ENCODE measurements at places on chromosomes 1 and 21. TPM values are rescaled to one million over a fixed set of nuclear protein-coding genes. Genes with fewer than 3 reads are reported as not detected.

The EMC1 gene
- 48.8 TPM for total RNA-seq

- no peak for DNase-seq
Observed at GRCh38 chr1:163308811-163309210, 12.9 kb upstream of the NUF2 start.

The CBR3 gene
- total RNA-seq = not detected

The CACHD1 gene
- 18.5 TPM for total RNA-seq

DNA sequence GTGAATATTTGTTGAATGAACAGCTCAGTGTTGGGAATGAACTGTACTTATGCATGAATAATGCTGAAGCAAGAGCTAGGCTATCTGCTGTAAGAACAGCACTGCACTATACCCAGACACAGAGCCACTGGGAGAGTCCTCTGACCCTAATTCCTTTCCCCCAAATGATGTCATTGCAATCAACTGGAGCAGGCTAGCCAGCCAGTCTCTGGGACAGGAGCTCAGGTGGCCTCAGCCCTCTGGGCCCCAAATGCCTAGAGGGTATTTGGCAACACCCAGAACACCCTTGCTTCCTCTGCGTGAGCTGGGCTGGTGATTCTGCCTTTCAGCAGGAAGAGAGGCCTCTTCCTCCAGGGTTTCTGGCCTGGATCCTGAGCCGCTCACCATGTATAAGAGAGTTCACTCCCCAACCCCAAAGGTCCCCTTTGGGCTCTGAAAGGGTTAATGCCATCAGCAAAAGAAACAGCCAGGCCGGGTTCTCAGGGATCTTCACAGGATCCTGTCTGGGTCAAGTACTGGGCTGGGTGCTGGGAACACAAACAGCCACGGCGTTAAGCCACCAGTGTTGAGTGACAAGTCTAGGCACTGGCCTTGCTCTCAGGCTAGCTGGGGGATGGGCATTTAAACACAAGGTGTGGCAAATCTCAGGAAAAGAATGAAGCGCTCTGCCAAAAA is 3.7 kb upstream of the PADI4 start:
- no peak for DNase-seq

The MAP1LC3C gene
- total RNA-seq = 0.86 TPM

DNA sequence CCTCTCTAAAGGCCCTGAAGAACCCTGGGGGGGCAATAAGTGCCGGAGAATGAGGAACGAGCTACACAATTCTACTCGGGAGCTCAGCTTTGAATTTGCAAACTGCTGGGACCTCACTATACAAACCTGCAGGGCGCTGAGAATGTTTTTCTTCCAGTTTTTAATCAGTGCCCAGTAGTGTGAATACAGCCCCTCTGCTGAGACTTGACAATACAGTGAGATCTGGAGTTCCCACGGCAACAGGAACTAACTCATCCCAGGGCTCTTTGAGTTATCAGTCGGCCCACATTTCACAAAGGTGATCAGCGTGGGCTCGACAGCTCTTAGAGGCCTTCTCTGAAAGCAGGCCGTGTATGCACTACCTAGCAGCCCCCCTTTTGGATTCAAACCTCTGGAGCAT is 41.7 kb downstream of the TMEM53 start:
- DNase-seq = no peak

- DNase-seq = no peak
Observed at GRCh38 chr1:47128221-47128620, 9.0 kb upstream of the CYP4A22 start.

DNA sequence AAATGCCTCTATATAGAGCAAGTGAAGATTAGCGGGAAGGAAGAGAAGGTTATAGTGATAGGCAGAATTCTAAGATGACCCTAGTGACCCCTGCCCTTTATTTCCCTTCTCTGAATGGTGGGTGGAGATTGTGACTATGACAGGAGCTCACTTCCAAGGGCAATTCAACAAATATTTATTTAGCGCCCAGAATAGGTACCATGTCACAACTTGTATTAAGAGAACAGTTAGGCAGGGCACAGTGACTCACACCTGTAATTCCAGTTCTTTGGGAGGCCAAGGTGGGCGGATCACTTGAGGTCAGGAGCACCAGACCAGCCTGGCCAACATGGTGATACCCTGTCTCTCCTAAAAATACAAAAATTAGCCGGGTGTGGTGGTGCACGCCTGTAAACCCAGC is 236.0 kb upstream of the POGK start:
- DNase-seq = no peak

- no peak for DNase-seq
Observed at GRCh38 chr1:216450227-216450626, 27.0 kb upstream of the USH2A start.

The UBE2U gene
- not detected for total RNA-seq

DNA sequence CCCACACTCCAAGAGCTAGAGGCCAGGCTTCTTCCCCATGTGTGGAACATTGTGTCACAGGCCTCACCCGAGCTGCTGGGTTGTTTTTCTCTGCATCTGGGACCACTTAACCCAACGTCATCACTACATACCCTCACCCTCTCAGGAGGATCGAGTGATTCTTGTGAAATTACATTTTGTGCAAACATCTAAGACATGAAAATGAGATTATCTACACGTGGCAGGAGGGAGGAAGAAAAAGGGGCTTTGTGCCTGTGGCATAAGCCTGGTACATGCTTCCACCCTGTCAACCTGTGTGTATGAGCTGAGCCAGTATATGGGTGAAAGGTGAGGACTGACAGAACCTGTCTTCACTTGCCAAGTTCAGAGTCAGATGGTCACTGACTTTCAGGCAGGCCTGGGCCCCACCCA is 1.6 kb downstream of the CPT2 start:
- no peak for DNase-seq

GRCh38 chr1:150179867-150180266 is 30.2 kb downstream of the PLEKHO1 start:
- no peak for DNase-seq

The HSF2BP gene
- 11.9 TPM for total RNA-seq

GRCh38 chr1:205356440-205357139 is at the start of gene KLHDC8A:
Gene KLHDC8A (minus strand): TSS chr1:205356922. CDS start chr1:205343604, 13,318 bp downstream.
- no peak for DNase-seq

Data from Caco-2 (cell line).